ENCODE measurements at places on chromosomes 16 and 17. TPM values are rescaled to one million over a fixed set of nuclear protein-coding genes. Genes with fewer than 3 reads are reported as not detected.

The CRYM gene
- total RNA-seq, result 8.2 TPM

The CDH1 gene
- 1.7 TPM for total RNA-seq

The CLEC16A gene
- total RNA-seq, result 82.3 TPM

The HBM gene
- 0.64 TPM for total RNA-seq

The CCL16 gene
- not detected for total RNA-seq

The KRTAP1-5 gene
- total RNA-seq, result not detected

The FBF1 gene
- 31.5 TPM for total RNA-seq

The FSCN2 gene
- total RNA-seq, result 6.3 TPM

Data from B cell (primary cell).